GM04504 (cell line): ENCODE measurements at places on chromosomes 4 and X.

- no peak for DNase-seq
Observed at GRCh38 chrX:149993989-149994388, 55.7 kb upstream of the EOLA2 start.

DNA sequence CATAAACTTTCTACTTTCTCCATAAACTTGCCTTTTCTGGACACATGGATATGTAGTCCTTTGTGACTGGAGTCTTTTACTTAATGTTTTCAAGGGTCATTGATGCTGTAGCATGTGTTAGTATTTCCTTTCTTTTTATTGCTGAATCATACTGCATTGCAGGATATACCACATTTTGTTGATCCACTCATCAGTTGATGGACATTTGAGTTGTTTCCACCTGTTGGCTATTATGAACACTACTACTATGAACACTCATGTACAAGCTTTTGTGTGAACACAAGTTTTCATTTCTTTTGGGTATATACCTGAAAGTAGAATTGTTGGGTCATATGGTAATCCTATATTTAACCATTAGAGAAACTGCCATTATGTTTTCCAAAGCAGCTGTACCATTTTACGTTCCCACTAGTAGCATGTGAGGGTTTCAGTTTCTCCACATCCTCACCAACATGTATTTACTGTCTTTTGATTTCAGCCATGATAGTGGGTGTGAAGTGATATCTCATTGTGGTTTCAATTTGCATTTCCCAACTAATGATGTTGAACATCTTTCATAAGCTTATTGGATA is 26.3 kb upstream of the GPM6B start:
- no peak for DNase-seq

DNA sequence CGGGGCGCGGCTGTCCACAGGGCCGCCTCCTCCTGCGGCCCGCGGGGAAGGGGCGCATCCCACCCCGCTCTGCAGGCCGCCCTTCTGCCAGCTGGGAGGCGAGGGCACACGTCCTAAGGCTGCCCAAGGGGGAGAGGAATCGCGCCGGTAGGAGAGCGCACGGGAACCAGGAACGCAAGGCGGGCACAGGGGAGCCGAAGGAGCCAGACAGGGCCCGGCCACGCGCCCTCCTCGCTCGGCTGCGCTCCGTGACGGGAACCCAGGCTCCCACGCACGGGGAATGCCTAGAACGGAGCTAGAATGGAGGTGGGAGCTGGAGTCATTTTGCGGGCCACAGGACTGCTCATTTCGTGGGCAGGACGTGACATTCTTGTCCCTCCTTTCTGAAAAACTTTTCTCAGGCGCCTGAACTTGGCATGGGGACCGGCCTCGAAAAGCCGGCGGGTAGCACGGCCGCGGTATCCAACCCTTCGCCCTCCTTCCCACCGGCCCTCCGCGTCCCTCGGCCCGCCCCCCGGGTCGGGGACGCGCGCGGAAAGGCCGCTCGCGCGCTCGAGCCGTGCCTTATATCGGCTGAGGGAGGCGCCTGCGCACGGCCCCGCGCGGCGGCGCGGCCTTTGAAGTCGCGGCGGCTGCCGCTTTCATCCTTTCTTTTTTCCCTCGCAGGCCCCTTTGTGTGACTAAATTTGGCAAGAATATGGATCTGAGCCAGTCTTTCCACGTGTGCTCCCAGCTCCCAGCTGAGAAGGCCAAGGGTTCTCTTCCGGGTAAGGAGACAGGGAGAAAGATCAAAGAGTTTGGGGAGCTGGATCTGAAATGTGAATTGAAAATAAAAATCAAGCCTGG is 4.2 kb upstream of the LEF1 start:
- DNase-seq, result no peak

DNA sequence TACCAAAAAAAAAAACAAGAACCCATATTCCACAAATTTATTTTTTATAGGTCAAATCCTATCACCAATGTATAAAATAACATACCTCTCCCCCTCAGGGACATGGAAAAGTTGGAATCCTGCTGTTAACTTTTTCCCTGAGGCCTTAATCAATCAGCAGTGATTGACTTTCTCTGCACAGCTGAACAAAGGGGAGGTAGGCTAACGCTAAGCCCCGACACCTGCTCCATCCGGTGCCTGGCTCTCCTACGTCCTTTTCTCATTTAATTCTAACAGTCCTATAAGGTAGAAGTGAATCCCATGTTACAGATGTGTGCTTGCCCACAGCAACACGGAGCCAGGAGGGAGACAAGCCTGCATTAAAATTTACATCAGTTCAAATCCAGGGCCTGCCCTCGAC is 2.8 kb downstream of the CENPU start:
- DNase-seq, result no peak

GRCh38 chr4:86274642-86275041 is 85.2 kb downstream of the MAPK10 start:
- DNase-seq, result no peak

GRCh38 chr4:53196882-53197771 is 168.7 kb downstream of the SCFD2 start:
- peak; percentile 82 for DNase-seq

GRCh38 chr4:162061214-162061613 is 102.6 kb downstream of the FSTL5 start:
- DNase-seq, result peak; percentile 1

DNA sequence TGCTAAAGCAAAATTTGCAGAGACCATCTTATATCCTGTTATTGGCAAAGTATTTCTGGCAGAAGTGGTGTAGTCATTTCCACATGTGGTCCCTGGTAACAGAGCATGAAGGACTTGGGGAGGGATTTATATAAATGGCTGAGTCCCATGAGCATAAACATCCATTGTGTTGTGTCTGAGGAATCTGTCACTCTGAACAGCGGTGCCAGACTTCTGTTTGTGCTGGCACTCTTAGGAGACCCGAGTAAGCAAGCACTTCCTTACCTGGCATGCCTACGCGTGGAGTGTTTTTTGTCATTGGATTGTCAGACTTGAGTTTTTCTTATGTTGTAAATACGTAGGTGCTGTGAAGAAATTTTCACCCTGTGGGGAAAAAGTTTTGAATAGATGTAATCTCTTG is 285.9 kb downstream of the ARHGAP10 start:
- no peak for DNase-seq

GRCh38 chr4:122788935-122789334 is 37.7 kb upstream of the FGF2 start:
- no peak for DNase-seq

DNA sequence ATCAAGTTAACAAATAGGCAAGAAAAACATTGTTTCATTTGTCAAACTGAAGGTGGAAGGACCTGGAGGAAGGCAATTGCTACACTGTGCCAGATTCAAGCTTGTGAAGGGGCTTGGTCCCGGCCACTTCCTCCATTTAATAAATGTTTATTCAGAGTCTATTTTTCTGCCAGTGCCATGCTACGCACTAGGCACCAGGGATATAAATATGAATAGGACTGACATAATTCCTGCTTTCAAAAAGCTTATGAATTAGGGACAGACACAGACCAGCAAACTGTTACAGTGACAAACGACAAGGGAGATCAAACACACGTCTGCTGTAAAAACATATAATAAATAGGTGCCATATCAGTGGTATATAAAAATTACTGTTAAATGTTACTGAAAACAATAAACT is 571 bp downstream of the TLR6 start:
- no peak for DNase-seq

DNA sequence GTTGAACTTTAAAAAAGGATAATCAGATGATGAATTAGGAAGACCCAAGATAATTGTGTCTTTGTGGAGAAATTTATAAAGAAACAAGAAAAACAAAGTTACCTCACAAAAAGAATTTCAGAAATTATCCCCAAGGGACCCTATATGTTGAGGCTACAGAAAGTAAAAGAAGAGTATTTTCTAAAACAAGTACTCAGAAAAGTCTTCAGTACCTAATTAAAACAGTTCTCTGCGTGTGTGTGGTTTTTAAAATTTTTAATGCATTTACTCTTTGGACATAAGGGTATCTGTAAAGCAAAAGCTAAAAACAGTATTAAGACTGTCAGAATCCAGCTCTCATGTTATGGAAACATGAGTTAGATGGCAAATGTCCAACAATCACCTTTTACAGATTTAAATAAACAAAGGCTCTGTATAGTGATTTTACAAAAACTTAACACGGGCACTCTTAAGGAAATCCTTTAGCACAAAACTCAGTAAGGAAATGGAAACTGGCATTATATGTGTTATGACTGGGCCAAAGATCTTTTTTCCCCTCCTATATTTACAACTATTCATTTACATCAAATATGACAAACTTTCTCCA is 187.5 kb downstream of the NSUN7 start:
- no peak for DNase-seq

DNA sequence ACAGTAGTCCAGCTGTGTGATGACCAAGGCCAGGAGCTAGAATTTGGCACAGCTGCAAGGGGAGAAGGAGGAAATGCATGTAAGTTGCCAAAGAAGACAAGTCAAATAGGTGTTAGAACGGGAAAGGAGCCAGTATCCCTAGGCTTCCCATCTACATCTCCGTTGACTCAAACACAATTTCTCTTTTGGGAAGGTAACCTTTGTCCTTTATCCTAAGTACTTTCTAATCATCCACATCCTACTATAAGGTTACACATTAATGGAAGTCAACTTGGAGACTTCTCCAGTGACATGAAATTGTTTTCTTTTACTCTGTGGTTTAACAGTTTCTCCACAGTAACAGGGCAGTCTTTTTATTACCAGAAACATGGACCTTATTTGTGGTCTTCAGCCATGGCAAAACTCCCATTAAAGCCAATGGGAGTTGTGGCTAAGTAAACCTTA is 620.0 kb downstream of the ANKRD50 start:
- no peak for DNase-seq

- DNase-seq, result no peak
Observed at GRCh38 chrX:109889289-109890006, 113.5 kb upstream of the TMEM164 start.

DNA sequence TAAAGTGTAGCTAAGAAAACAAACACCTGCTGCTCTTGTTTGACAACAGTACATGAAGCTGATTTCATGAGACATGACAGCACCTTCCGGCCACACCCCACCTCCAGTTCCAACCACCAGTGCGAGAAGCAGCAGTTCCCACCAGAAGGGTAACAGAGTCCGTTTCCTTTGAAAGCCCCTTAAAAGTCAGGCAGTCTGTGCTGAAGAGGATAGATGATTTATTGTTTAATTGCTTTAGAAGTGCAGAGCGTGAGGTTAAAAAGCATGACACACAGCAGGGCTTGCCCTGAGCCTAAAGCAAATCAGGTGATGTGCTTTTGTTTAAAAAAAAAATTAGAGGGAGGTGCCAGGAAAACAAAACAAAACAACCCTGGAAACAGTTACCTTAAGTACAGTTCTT is 82.6 kb downstream of the HADH start:
- no peak for DNase-seq

- no peak for DNase-seq
Observed at GRCh38 chr4:6591781-6592180, 16.8 kb downstream of the MAN2B2 start.

GRCh38 chr4:47669946-47670345 is 167.9 kb downstream of the CORIN start:
- no peak for DNase-seq

GRCh38 chr4:121654738-121655137 is 42.0 kb downstream of the ANXA5 start:
- no peak for DNase-seq

GRCh38 chr4:19832411-19832810 is 419.3 kb upstream of the SLIT2 start:
- no peak for DNase-seq

DNA sequence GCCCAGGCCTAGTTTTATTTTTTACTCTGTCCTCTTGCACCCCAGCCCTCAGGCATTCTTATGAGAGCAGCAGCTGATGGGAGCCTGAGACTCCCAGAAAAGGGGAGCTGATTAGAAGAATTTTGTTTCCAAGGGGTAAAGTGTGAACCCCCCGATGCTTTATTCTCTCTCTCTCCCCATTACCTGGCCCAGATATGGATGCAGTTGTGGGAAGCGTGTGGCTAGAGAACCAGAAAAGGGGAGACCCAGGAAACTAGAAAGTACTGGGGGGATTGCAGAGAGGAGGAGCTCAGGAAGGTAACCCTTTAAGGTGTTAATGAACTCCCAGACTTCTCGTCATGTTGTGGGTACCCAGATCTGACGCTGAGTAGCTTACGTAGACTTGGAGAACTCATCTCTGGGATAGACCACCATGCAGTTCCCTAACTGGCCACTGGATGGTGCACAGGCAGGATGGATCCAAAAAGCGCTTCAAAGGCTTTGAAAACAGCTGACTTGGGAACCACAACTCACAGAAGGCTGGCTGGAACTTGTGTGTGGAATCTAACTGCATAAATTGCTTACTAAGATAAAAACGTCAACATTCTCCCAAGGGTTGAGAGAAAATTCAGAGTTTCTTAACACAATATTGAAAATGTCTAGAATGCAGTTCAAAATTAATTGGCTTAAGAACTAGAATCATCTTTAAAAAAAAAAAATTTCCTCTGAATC is 64.7 kb downstream of the TBC1D14 start:
- peak; percentile 70 for DNase-seq

- DNase-seq, result no peak
Observed at GRCh38 chr4:73764513-73764912, 24.1 kb downstream of the CXCL8 start.

GRCh38 chr4:184891816-184892397 is 66.1 kb upstream of the ACSL1 start:
- DNase-seq, result no peak

DNA sequence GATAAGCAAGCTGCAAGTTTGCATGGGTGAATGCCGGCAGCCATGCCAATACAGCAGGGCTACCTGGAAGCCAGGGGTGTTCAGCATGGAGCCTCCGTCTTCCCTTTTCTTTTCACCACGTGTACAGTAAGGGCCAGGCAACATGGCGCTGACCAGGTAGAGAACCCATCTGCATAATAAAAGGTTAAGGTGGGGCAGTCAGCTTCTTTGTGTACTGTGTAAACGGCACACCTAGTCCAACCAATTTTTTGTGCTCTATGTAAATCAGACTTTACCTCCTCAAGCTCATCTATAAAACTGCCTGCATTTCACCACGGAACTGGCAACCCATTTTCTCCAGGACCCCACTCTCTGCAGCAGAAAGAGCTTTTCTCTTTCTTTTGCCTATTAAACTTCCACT is 286.8 kb upstream of the VCX3A start:
- no peak for DNase-seq

DNA sequence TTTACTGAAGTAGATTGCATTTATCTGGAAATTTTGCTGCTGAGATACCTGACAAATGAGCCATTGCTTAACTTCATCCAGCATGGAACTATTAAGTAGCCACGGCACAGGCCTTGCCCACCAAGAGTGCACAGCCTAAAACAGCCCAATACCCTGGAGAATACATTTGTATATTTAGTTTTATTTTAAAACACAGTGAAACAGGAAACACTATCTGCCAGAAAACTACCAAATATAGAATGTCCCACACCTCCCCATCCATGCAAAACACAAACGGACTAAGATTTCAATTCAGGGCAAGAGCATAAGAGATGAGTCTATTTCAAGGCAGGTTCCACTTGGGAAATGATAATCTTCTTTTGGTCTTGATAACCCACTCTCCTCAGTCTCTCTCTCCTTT is 57.1 kb downstream of the MAML3 start:
- DNase-seq, result no peak
